ENCODE measurements at places on chromosomes 12 and 14. TPM values are rescaled to one million over a fixed set of nuclear protein-coding genes. Genes with fewer than 3 reads are reported as not detected.

RERG gene
- 10.9 TPM for total RNA-seq

KRT6C gene
- total RNA-seq: not detected

RNF212B gene
- not detected for total RNA-seq

CMA1 gene
- total RNA-seq: not detected

ART4 gene
- total RNA-seq: 1.3 TPM

BMAL2 gene
- 4.3 TPM for total RNA-seq

KRT5 gene
- total RNA-seq: 2.0 TPM

TTC5 gene
- 12.5 TPM for total RNA-seq

- DNase-seq: peak; percentile 25
Observed at GRCh38 chr12:56839915-56840325, 76.8 kb downstream of the HSD17B6 start.

- DNase-seq: no peak
Observed at GRCh38 chr14:93329965-93330608, 2.7 kb downstream of the BTBD7 start.

DNA sequence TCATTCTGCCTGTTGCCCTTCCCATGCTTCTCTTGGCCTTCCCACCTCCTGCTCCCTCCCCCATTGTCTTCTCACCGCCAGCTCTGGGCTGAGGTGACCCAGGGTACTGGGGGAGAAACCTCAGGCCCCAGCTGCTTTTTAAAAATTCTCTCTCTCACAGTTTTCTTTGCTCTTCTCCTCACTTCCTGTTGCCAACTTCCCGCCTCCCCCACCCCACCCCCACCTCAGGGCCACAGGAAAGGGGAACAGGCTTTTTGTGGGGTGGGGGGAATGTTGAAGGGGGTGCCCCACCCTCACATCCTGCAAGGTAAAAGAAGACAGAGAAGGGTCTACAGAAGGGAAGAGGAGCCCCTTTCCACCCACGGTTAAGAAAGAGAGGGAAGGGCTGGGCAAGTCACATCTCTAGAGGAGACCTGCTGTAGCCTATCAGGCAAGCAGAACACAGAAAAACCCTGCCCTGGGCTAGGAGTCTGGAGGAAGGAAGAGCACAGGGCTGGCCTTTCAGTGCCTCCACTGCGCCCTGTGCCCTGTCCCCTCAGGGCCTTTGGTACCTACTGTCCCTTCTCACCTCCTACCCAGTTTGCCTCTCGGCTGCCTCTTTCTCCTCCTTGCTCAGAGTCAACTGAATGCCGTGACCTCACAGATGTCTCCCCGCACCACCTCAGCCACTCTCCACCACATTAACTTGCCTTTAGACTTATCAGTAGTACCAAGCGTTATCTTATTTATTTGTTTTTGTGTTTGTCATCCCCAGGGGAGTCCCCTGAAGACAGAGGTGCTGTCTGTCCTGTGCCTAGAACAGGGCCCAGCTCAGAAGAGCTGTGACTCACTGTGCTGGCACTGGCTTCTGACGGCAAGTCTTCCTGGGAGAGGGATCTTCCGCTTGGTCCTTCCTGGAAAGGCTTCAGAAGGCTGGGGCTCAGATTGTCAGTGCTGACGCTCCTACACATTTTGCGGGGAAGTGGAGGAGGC, 1.7 kb downstream of the ARHGAP9 start:
- DNase-seq: no peak

- no peak for DNase-seq
Observed at GRCh38 chr12:80282761-80283160, 161.3 kb upstream of the PTPRQ start.

GRCh38 chr14:71117839-71118743, 210.8 kb downstream of the PCNX1 start:
- peak; percentile 25 for DNase-seq

DNA sequence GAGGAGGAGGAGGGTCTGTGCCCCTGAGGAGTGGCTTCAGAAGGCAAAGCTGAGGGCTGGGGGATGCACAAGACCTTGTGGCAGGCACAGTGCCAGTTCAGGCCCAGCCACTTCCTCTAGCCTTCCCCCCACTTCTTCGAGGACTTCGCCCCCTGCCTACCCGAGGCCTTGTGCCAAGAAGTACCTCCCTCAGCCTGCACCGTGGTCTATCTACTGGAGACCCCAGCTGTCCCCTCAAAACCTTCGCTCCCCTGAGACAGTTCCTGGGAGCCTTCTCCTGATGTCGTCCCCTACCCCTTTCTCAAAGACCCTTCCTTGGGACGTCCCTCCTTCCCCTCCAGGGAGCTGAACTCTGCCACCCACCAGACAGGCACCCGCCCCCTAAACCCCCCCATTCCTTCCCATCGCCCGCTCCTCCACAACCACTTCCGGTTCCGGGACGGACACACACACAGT, 604 bp downstream of the ZNF384 start:
- peak; percentile 48 for DNase-seq

DNA sequence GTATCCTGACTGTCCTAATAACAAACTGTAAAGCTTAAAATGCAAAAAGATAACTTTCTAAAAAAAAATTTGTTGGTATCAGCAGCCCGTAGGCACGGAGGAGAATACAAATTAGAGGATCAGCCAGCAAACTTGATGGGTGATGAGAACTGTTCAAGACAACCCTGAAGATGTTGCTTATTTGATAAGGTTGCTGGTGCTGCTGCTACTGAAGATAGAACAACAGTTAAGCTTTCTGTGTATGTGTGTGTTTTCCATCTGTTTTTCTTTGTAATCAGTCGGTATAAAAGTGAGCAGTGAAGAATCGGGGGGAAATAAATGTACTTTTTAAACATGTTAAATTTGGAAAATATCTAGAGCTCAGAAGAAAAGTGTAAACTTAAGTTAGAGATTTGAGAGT, 67.4 kb upstream of the POC1B start:
- DNase-seq: no peak

DNA sequence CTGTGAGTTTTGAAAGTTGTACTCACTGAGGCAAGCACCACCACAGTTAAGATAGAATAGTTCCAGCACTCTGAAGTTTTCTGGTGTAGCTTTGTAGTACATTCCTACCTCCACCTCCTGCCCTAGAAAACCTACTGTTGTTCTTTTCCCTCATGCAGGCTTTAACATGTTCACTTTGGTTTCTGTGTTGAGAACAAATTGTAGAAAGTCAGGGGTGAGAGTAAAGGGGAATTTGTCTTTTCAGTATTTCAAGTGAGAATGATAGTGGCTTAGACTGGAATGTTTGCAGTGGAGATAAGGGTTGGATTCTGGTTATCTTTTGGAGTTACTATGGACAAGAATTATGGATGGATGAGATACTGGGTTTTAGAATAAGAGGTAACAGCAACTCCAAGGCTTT, 67.2 kb downstream of the AEBP2 start:
- DNase-seq: no peak

DNA sequence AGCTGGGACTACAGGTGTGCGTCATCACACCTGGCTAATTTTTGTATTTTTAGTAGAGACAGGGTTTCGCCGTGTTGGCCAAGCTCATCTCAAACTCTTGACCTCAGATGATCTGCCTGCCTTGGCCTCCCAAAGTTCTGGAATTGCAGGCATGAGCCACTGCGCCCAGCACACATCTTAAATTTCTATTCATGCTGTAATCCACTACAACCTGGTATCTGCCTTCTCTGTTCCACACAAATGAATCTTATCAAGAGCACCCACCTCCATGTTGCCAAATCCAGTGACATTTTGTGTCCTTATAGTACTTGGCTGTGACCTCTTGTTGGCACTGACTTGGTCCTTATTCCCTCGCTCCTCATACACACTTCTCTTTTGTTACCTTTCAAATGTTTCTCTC, 5.8 kb upstream of the BICD1 start:
- no peak for DNase-seq

DNA sequence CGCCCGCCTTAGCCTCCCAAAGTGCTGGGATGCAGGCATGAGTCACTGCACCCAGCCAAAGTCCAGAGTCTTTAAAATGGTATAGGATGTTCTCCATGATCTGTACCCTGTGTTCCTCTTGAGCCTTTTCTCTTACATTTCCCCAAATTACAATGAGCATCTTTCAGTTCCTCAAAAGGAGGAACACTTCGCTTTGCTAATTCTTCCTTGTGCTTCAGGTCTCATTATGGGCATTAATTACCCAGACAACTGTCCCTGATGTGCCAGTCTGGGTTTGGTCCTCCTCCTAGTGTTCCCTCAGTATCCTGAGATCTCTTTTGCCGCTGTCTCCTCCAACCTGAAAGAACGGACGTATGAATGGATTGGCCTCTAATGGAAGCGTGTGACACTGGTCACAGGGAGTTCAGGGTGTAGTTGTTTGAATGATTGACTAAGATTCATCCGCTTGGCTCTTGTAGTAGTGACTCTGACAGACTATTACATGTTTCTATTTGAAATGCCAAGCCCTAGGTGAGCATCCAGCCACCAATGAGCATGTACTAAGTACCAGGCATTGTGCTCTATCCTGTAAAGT, 8.2 kb downstream of the PRKCH start:
- DNase-seq: no peak

DNA sequence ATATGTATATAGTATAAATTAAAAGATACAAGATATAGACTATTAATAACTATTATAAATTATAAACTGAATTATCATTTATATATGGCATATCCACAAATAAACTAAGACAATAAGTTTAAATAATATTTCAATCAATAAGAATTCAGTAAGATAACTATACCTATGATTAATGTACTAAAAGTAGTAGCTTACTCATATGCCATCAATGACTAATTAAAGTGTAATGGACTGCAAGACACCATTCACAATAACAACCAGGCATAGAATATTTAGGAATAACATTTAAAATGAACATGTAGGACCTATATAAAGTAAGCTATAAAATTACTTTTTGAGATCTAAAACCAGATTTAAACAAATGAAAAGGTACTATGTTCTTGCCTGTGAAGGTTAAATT, 18.8 kb downstream of the KCNC2 start:
- no peak for DNase-seq

DNA sequence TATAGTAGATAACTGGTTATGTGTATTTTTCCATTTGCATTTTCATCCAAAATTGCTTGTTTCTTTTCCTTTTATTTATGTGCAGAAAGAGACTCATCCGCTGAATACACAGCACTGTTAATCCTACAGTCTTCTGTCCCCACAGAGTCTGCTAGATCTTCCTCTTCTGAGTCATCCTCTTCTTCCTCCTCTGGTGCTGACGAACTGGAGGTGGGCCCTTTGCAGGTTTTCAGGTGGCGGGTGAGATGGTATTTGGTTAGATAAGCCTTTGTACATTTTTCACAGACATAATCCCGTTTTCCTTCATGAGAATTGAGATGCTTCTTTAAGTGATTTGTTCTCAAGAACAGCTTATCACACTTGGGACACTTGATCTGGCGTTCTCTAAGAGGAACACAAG, 26.8 kb downstream of the PRDM4 start:
- DNase-seq: no peak

DNA sequence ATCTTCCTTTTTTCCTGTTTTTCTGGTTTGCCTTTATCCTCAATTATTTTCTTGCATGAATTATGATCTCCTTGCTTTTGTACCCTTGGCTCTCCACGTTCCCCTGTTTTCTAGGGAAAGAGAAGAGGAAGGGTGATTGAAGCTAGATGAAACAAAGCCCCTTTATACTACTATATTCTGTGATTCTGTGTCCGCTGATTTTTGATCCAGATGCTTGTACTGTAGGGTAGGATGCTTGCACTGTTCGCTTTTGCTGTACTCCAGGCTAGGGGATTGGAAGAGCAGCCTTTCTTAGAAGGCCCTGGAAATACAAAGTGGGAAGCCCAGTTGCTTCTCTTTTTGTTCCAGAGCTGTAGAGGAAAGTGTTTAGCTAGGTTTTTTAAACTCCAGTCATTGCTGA, 35.1 kb upstream of the KLHDC2 start:
- DNase-seq: no peak

DNA sequence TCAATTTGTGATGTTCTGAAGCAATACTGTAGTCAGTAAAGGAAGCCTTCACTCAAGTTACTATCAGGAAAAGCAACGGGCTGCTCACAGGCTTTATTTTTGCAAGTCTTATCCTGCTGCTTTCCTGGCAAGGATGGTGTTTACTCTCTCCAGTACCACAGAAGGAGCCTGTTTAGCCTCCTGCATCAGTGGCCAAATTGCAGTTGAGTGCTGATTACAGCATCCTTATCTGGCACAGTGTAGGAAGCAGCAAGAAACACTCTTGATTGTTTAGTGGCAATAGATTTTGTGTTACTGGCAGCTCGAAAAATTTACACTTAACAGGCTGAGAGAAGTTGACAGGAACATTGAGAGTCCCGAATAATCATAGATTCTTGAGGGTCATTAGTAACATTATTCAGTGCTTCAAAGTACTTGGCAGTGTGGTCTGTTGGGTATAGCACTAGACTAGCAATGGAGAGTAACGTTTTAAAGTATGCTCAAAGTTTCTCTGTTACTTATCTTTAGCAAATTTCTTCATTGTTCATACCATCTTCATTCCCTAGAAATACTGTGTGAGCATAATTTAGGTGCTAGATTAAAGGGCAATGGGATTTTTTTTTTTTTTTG, 11.7 kb downstream of the TULP3 start:
- DNase-seq: peak; percentile 22

- DNase-seq: no peak
Observed at GRCh38 chr12:106455111-106455510, 97.6 kb downstream of the POLR3B start.

- DNase-seq: no peak
Observed at GRCh38 chr12:46916796-46917419, 91.1 kb upstream of the SLC38A4 start.

DNA sequence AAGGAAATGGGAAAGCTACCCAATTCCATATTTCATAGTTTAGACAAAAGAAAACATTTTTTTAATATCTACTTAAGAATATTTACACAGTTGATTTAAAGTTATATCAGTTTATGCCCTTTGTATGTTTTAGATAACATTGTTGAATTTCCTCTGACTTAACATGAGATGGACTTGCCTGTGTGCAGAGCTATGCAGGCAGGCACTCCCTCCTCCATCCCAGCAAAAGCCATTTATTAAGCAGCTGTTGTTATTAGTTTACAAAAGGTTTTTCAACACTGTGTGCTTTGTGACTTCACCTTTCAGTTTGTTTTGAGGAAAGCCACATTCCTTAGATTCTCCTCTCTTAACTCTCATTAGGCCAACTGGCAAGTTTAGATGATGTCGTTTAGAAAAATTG, 337.5 kb upstream of the PDE3A start:
- peak; percentile 28 for DNase-seq

- no peak for DNase-seq
Observed at GRCh38 chr14:79608446-79608845, 602.9 kb downstream of the DIO2 start.

GRCh38 chr12:118682656-118683055, 298.7 kb upstream of the SRRM4 start:
- DNase-seq: no peak

DNA sequence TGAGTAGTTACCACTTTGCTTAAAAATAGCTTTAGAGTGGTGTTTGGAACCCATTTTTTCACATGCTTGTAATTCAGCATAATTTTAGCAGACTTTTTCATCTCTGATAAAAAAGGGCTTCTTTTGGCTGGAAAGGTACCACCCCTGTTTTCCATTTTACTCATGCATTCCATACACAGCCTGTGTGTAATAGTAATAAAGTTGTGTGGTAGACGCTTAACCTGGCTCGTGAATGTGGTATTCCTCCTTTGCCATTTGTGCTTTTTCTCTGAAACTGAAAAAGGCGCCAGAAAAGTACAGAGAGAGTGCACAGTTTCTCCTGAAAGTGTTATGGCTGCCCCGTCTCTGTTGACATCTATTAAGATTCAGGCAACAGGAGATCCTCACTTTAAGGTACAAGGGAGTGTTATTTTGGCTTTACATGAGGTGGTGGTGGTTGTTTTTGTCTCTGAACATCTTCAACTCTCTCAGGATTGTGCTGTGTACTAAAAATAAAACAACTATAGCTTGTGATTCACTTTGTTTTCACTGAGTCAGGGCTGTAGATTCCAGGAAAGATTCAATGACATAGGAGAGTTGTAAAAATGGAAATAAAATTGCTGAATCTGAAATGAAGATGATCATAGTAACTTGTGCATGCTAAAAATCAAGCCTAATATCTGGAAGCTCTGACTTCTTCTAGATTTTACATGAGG, 45.6 kb upstream of the MIS18BP1 start:
- DNase-seq: no peak

Data from body of pancreas (tissue), 4 donors.